GM10248 (cell line): ENCODE measurements at places on chromosomes 4 and X.

DNA sequence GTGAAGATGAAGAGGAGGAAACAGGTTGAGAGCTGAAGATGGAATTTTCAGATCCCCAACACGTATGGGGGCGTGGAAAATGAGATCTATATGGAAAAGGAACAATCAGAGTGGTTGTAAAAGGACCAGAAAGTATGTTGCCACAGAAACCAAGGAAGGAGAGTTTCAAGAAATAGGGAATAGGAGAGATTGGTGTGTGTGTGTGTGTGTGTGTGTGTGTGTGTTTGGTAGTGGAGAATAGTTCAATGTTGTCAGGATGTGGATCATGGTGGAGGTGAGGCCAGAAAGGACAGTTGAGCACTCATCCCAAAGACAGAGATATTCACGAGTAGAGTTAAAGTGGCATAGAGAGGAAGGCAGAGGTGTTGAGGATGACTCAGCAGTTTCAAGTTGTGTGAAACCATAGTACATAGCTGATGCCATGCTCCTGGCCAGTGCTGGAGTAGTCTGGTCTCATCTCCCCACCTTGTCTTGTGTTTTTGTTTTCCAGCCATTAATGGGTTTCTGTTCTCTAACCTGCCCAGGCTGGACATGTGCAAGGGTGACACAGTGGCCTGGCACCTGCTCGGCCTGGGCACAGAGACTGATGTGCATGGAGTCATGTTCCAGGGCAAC, 36.1 kb downstream of the HEPH start:
- no peak for DNase-seq

DNA sequence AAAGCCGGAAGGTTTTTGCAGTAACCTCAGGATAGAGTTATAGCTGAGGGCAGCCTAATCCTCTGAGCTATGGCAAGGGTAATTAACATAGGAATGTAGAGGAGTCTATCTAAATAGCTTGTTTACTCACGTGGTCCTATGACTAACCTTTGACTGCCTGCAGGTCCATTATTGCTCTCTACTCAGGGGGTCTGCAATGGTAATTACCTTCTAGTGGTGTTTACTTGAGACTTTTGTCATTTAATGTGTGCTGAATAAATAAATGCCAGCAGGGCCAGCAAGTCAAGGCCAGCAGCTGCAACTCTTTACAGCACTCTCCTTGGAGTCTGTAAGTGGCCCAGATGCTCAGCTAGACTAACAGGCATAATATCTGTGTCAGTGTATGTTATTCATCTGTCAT, 212.7 kb upstream of the FMR1 start:
- no peak for DNase-seq

- DNase-seq = no peak
Measured at GRCh38 chr4:150323406-150324325, 245.4 kb downstream of the DCLK2 start.

GRCh38 chrX:13932416-13932815, 97.3 kb downstream of the GEMIN8 start:
- DNase-seq = no peak

DNA sequence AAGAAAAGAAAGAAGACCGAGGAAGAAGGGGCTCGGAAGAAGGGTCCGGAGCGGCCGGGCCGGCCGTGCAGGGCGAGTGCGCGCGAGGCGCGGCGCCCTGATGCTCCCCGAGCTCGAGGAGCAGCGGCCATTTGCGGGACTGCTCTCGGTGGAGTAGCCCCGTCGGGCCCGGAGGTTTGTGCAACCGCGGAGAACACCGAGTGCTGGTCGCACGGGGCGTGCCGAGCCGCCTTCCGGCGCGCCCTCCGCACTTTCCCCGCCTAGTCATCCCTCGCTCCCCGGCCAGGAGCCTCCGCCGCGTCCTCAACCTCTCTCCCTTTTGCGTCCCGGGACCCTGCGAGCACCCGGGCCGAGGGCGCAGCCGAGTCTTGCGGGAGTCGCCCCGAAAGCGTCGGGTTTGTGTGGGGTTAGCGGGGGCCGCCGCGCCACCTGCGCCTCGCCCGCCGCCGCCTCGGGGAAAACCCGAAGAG, 127.4 kb downstream of the LAS1L start:
- DNase-seq = no peak
